NCI-H345 (cell line): ENCODE measurements at places on chromosomes 13 and 19.

- DNase-seq = no peak
Measured at GRCh38 chr13:59643906-59644626, 519.7 kb downstream of the DIAPH3 start.

DNA sequence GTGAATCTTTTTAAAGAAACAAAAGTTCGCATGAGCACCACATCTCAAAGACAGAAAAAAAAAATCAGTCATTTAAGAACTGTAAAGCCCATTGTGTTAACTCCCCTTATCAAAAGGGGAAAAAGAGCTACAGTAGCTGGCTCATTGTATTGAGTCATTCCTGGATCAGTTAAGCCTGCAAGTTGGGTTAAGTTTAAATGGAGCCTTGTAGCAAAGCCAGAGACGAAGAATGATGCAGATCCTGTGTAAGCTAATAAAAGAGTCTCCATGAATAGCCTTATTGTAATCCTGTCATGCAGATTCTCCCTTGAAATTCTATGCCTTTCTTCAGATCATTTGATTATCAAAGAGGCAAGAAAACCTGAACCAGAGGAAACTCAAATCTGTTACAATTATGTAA is 83.8 kb downstream of the CRYL1 start:
- DNase-seq = no peak

DNA sequence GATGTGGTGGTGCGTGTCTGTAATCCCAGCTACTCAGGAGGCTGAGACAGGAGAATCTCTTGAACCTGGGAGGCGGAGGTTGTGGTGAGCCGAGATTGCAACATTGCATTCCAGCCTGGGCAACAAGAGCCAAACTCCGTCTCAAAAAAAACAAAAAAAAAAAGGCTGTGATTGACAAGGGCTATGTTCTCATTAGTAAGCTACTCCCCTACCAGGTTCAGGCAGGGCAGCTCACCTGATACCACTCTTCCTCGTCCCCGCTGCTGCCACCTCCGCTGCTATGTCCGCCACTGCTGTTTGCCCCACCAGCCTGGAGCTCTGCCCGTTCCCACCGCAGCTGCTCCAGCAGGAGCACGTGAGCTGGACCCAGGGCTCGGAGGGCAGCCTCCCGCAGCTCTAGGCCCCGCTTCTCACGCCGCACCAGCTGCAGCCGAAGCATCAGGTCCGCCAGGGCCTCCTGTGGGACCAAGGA is 9.4 kb downstream of the USHBP1 start:
- DNase-seq = no peak

DNA sequence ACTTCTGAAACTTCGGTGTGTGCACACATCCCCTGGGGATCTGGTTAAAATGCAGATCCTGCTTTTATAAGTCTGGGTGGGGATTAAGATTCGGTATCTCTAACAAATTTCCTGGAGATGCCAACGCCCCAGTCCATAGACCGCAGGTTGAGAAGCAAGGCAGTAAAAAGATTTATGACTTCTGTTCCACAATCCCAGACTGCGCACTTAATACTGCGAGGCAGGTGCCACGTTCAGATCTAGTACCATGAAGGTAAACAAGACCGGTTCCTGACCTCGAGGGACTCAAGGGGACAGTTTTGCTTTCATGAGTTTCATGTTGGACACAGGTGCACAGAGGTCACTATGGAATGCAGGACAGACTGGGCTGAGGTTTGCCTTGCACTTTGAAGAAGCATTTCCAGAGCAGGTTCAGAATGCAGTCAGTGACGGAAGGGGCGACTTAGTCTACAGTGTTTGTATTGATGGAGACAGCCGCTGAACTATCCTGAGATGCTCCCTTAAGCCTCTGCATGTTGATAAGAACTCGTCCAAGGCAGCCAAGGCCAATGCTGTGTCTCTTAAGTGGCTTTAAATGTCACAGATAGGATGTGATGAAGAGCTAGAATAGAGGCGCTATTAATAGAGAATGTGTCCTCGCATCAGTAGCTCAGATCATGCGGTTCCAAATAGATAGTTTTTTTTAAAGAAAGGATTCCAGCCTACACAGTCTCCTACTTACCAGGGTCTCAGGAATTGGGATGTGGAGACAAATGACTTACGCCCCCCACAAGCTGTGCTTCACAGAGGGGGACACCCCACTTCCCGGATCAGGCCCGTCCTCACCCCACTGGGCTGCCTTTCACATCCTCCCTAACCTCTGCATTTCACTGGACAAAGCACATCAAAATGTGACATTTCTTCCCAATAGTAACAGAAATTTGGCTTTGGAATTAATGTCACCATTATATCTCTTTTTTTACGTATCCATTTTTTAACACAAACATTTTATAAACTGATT is 97.1 kb upstream of the IRS2 start:
- no peak for DNase-seq

- DNase-seq = no peak
Measured at GRCh38 chr19:21439201-21439751, 42.3 kb downstream of the ZNF493 start.

DNA sequence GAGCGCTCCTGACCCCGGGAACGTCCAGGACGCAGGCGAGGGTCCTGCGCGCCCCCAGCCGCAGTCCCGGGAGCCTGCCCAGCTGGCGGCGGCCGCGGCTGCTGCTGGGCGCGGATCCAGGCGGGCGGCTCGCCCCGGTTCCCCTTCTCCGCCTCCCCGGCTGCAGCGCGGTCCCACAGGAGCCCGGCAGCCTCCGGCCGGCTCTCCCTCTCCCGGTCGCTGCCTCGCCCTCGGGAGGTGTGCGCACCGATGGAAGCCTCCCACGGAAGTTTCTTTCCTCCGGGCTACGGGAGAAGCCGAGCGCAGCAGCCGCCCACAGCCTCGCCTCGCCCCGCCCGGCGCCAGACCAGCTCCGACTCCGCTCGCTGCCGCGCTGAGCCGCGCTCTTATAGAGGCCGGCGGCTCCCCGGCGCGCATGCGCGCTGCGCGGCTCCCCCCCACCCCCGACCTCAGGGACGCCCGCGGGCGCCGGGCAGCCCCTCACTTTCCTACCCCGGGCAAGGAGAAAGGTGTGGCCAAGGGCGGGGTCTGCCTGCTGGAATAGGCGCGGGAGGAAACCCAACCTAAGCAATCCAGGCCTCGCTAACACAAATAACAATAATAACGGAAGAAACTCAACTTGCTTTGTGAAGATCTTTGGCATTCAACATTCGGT is at the start of gene SHISA2:
SHISA2 (minus strand) TSS at position 360 of the 655 bp plus-strand sequence. CDS start 1,041 bp downstream, outside the sequence.
- peak; percentile 67 for DNase-seq

GRCh38 chr19:53612762-53613526 is 18.9 kb upstream of the DPRX start:
- no peak for DNase-seq

DNA sequence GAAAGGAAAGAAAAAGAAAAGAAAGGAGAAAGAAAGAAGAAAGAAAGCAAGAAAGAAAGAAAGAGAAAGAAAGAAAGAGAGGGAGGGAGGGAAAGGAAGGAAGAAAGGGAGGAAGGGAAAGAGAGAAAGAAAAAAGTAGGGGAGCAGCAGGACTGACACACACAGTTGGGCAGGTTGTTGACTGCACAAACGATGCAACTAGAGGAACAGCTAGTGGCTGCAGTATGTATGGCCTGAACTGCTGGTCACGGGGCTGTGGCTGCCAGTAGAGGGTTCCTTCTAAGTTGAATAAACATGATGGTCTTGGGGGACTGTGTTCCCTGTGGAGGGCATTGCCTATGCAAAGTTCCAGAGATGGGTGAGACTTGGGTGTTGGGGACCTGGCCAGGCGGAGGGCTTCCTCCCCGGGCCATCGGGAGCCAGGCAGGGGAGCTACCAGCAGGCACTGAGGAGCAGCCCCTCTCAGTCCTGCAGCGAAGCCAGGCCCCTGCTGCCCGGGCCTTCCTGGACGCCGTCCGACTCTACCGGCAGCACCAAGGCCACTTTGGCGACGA is 16.7 kb upstream of the COLGALT1 start:
- DNase-seq = no peak

GRCh38 chr19:11339254-11340098 is at the start of gene RAB3D:
Gene RAB3D (minus strand): TSS chr19:11339657. CDS start chr19:11337399, 2,258 bp downstream.
- no peak for DNase-seq

GRCh38 chr19:8088752-8089663 is 36.4 kb downstream of the CCL25 start:
- no peak for DNase-seq

- DNase-seq = no peak
Measured at GRCh38 chr13:21015284-21015683, 46.1 kb downstream of the LATS2 start.

GRCh38 chr19:9917321-9917720 is 19.0 kb downstream of the OLFM2 start:
- DNase-seq = peak; percentile 8

GRCh38 chr13:98195054-98195791 is 18.2 kb upstream of the RNF113B start:
- DNase-seq = no peak

- DNase-seq = no peak
Measured at GRCh38 chr13:60286707-60287106, 110.3 kb upstream of the TDRD3 start.

- DNase-seq = no peak
Measured at GRCh38 chr19:15641901-15642491, 1.3 kb downstream of the CYP4F3 start.

DNA sequence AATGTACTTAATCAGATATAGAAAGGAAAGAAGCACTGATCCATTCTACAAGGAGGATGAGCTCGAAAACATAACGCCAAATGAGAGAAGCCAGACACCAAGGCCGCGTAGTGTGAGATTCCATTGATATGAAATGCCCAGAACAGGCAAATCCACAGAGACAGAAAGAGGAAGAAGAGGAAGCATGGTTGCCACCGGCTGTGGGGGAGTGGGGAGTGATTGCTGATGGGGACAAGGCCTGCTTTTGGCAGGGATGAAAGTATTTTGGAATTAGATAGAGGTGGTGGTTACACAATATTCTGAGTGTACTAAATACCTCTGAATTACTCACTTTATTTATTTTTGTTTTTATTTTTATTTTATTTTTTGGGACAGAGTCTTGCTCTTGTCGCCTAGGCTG is 50.2 kb upstream of the KLF2 start:
- DNase-seq = no peak

DNA sequence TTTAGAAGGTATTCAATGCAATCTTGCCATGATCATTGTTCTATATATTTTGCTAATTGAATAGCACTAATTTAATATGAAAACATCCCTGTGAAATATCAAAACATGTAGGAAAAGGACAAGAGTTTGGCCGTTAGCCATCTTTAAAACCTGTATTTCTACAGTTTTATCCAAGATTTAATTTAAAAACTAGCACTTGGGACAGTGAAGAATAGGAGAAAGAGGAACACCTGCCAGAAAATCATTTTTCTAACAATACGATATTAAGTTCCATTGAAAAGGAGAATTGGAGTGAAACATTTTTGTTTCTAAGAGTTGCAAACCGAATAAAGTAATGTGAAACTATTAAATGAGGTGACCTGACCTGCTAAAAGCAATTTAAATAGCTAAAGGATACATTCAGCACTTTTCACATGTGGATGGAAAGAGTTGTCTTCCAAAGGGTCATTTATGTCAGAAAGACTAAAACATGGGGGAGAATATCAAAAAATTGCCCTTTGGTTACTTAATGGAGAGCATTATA is 1673.6 kb upstream of the MIR17HG start:
- DNase-seq = no peak

DNA sequence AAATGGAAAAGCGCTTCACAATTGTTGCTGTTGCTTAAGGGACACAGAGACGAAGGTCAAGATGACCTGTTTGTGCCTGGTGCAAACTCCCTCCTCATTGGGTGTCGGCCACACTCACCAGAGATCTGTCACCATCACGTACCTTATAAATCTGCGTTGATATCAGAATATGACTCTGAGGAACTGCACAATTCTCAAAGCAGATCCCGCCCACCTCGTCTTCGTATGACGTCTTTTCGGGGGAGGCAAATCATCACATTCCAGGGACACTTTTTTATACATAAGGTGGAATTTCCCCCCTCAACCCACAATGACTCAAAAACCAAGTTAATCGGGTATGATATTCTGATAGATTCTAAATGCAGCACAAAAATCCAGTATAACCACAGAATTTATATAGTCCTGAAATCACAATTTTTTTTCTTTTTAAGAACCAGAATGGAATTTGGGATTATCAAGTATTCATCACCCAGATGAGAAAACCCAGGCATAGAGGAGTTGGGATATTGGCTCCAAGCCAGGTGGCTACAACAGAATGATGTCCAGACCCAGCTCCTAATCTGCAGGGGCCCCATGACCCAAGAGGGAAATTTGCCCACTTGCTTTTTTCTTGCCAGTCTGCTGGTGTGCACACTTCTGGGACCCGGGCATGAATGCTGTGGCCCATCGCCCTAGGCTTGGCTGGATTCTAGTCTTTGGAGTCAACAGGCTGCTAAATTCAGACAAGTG is 50.6 kb upstream of the MTIF3 start:
- DNase-seq = no peak

DNA sequence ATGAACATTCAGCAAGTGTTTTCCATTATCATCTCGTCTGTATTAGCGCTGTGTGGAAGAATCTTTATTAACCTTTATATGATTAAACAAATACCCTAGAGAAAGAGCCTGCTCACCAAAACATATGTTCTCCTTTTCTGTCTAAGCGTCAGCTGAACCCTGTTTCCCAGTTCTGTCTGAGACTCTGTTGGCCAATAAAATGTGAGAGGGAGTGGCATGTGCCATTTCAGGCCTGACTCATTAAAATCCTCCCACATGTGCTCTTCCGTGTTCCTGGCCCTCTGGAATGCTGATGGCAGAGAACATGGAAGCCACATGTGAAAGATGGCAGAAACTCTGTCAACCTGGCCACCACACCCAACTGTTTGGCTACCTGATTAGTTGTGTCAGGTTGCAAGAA is 181.9 kb upstream of the EDNRB start:
- no peak for DNase-seq

GRCh38 chr19:11373166-11373884 is 1.1 kb upstream of the SWSAP1 start:
- DNase-seq = peak; percentile 63

- no peak for DNase-seq
Measured at GRCh38 chr13:78610381-78610883, 7.1 kb upstream of the POU4F1 start.

GRCh38 chr13:43564952-43565351 is 221.8 kb downstream of the ENOX1 start:
- no peak for DNase-seq

- DNase-seq = no peak
Measured at GRCh38 chr19:33812388-33813330, 16.0 kb downstream of the KCTD15 start.

- DNase-seq = no peak
Measured at GRCh38 chr19:16084067-16084685, 7.9 kb downstream of the TPM4 start.

DNA sequence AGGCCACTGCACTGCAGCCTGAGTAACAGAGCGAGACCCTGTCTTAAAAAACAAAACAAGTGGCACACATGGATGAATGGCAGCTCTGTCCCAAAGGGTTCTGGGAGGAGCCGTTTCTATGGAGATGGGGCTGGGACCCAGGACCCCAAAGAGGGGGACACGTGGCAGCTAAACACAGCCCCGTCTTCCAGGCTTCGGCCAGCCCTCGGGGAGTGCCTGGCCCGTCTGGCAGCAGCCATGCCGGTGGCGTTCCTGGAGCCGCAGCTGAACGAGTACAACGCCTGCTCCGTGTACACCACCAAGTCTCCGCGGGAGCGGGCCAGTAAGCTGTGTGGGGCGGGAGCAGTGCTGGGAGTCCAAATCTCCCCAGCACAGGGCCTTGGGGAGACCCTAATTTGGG is 82.4 kb downstream of the RYR1 start:
- no peak for DNase-seq
